ENCODE measurements at places on chromosomes 1 and 21. TPM values are rescaled to one million over a fixed set of nuclear protein-coding genes. Genes with fewer than 3 reads are reported as not detected.

DNA sequence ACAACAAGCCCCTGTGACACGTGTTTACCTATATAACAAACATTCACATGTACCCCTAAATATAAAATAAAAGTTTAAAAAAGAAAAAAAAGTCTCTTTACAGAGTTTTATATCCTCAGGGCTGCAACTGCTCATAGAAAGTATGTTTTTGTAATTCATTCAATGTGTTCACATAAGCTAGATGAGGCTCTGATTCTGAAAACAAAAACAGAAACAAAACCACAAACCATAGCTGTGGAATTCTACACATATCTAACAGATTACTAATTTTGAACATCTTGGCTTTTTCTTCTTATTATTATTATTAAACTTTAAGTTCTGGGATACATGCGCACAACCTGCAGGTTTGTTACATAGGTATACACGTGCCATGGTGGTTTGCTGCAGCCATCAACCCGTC lies 579.6 kb upstream of the ZRANB2 start:
- DNase-seq, result peak; percentile 76
- no peak overlapping the region for H3K27ac ChIP-seq
- H3K4me3 ChIP-seq, result no peak overlapping the region
- H3K36me3 ChIP-seq, result no peaks in the 10 kb centered on the region
- peaks cover 28% of the 10 kb centered on the region for H3K4me1 ChIP-seq
- no peaks in the 10 kb centered on the region for H3K27me3 ChIP-seq

- no peaks in the 10 kb centered on the region for H3K36me3 ChIP-seq
- peak; percentile 63 for DNase-seq
- no peaks in the 10 kb centered on the region for H3K27me3 ChIP-seq
- no peak overlapping the region for H3K27ac ChIP-seq
Observed at GRCh38 chr1:226092965-226093364, 30.4 kb downstream of the H3-3A start.

The CYP2J2 gene
- not detected for total RNA-seq

GRCh38 chr1:203056516-203056915 lies 29.3 kb downstream of the MYOG start:
- no peak for DNase-seq
- H3K27ac ChIP-seq, result no peak overlapping the region
- peaks cover 6% of the 10 kb centered on the region for H3K36me3 ChIP-seq
- peaks cover 17% of the 10 kb centered on the region for H3K4me1 ChIP-seq
- no peak overlapping the region for H3K4me3 ChIP-seq

The RASAL2 gene
- 23.1 TPM for total RNA-seq

- no peaks in the 10 kb centered on the region for H3K4me1 ChIP-seq
- H3K27me3 ChIP-seq, result peaks cover 6% of the 10 kb centered on the region
- DNase-seq, result no peak
- H3K27ac ChIP-seq, result no peak overlapping the region
Observed at GRCh38 chr1:15123925-15124324, 29.6 kb upstream of the TMEM51 start.

DNA sequence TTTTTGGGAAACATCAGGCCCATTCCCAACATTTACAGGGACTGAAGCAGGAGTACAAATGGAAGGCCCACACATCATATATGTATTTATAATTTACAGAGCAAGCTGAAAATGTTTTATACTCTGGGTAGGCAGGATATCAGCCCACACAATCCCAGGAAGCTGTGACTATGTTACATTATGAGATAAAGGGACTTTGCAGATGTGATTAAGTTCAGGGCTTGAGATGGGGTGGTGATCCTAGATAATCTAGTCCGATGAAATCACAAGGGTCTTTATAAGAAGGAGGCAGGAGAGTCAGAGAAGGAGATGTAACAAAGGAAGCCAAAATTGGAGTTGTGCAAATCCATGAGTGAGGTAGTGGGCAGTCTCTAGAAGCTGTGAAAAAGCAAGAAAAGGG lies 160.5 kb downstream of the PDE4B start:
- no peaks in the 10 kb centered on the region for H3K36me3 ChIP-seq
- DNase-seq, result peak; percentile 3
- no peak overlapping the region for H3K4me3 ChIP-seq
- H3K4me1 ChIP-seq, result peaks cover 13% of the 10 kb centered on the region
- H3K27ac ChIP-seq, result no peak overlapping the region

The SUSD4 gene
- 3.9 TPM for total RNA-seq

Measured in GM23248 (cell line).